ENCODE measurements at places on chromosomes 1 and 21.

GRCh38 chr1:30371179-30371788, 352.1 kb downstream of the MATN1 start:
- no peak for DNase-seq

DNA sequence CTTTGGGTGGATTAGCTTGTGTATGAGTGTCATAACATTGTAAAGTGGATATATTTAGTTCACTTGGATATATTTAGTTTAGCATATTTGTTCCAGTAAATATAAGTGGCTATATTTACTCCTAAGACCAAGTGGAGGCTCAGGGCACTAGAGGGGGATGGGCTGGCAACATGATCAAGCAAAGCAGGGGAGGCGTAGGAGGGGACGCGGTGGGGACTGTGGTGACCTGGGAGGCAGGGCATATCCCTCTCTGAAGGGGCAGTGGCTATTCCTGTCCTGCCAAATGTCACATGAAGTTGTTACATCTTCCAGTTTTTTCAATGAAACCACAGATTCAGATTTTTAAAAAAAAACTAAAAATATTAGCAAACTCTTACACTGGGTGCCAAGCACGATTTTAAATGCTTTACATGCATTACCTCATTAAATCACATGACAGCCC, 51.9 kb upstream of the EDN2 start:
- peak; percentile 49 for DNase-seq

- DNase-seq = no peak
Measured at GRCh38 chr1:230970432-230970831, 8.2 kb downstream of the TTC13 start.

DNA sequence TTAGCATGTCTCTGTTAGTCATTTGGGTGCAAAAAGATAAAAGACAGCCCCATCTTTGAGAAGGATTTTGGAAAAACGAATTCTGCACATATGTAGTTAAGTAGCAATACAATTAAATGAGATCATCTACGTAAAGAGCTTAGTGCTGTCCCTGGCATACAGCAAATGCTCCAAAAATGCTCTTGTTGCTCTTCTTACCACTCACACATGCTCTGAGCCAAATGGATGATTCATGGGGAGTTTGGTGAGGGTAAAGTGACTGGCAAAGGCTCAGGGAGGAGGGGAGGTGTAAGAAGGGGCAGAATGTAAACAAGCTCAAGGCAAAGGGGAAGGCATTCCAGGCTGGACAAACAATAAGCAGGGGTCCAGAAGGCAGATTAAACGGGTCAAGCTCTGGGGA, 191.9 kb downstream of the AK5 start:
- DNase-seq = peak; percentile 8

DNA sequence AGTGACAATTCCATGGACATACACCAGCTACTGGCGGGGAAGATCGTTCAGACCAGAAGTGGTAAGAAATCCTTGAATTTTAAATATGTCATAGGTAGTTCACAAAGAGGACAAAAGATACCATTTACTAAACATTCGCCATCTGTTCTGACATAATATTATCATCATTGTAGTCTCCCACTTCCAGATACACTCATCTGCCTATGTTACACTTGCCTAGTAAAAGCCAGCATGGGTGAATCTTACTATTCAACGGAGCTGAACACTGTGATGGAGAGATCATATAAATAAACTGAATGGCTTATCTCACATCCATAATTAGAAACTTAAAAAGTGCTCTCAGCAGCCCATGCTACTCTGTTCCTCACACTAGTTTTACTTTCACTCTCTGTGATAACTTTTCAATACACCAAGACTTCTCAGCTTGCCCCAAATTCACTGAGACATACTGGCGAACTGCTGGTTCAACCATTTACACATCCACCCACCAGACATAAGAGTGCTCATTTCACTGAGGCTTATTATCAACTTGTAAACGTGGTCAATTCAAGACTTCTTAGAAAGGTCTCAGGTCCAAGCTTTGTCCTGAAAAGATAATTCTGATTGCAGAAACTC, 463 bp upstream of the PRRC2C start:
- no peak for DNase-seq

DNA sequence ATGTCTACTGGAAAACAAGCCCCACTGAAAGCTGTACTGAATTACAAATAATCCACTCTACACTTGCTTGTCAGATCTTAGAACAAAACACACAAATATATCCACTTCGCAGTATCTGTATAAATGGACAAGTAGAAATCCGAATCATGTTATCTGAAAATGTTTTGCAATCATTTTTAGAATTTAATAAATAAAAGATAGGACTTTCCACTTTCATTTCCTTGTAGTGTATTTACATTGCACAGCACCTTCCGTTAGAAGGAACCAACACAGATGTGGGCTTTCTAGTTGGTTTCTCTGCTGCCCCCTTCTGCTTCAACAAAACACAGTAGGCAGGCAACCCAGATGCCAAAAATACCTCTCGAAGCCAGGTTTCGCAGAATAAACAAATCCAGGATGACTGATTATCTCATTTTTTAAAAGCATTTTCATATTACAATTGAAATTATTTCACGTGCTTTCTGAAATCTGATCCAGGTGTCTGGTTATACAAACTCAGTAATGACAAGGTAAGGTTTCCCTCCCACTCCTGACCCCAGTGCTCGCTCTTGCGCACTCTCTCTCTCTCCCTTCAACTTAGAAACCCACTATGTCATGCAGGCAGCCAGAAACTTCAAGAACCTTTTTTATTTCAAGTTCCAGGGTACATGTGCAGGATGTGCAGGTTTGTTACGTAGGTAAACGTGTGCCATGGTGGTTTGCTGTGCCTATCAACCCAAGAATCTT, 389.9 kb downstream of the SMYD3 start:
- DNase-seq = peak; percentile 44

- peak; percentile 26 for DNase-seq
Measured at GRCh38 chr1:96388421-96389310, 332.9 kb upstream of the PTBP2 start.

GRCh38 chr1:222462601-222463000, 85.3 kb downstream of the HHIPL2 start:
- DNase-seq = no peak

GRCh38 chr1:170776252-170776651, 112.3 kb downstream of the PRRX1 start:
- peak; percentile 83 for DNase-seq

DNA sequence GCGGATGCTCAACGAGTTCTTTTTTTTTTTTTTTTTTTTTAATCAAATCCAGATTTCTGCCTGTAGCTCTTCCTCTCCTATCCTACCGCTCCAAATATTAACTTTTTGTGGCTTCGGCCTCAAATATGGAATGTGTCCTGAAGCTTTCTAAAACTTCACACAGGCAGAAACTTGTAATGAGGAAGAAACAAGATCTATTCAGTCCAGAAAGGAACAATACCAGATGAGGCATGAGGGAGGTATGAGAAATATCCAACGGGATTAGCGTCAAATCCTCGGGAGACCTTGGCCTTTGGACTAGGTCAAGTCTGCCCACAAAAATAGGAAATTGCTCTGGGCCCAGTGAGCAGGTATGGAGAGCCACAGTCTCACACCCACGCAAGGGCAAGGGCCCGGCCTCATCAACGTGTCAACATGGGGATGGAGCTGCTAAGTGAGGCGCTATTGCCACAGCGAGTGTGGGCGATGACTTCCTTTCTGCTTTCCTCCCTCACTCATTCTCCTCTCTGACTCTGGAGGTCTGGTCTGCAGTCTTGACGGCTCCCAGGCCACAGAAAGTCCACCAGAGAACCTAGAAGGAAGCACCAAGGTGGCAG, 66.6 kb downstream of the BCAR3 start:
- peak; percentile 74 for DNase-seq

DNA sequence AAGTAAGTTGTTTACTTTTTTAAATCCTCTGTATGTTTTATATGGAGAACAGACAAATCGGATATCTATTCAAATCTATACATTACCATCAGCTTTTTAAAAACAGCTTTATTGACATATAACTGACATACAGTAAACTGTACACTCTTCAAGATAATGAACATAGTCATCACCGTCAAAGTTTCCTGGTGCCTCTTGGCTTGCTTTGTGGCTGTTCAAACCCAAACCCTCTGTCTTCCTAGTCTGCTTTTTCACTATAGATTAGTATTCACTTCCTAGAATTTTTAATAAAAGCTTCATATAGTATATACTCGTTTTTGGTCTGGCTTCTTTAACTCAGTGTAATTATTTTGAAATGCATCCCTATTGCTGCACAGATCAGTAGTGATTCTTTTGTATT, 56.4 kb upstream of the TPTE start:
- no peak for DNase-seq

- DNase-seq = no peak
Measured at GRCh38 chr1:240020871-240021270, 70.8 kb upstream of the FMN2 start.

- peak; percentile 91 for DNase-seq
Measured at GRCh38 chr1:148334339-148335130, 148.6 kb downstream of the PPIAL4G start.
